Choroid plexus epithelial cell (primary cell): ENCODE measurements at places on chromosomes 1 and 21.

DNA sequence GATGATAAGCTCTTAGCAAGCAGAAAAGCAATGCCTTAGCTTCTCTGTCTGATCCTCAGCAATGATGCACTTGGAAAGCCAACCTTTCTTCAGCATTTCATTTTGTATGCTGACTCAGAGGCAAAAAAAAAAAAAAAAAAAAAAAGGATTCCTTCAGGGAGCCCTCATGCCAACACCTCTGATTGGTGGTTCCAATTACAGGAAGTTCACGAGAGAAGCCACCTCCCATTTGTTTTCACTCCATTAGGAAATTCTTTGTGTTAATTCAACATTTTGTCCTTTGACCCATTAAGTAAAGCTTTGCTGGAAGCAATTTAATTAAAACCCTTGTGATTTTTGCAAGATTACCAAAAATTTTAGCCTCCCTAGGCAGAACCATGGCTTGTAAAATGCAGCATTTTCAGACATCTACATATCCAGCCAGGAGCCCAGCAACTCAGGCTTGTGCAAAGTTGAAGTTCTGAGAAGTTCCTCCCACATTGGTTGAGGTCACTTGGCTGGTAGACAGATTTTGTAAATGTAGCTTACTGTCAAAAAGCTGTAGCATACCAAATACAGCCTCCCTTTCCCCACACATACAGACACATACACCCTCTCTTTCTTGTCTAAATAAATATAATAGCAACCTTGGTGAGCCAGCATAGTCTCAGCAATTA, 27.1 kb upstream of the VTCN1 start:
- peak; percentile 27 for DNase-seq

- no peak for DNase-seq
Measured at GRCh38 chr1:60746278-60746791, 336.0 kb upstream of the NFIA start.

- DNase-seq, result no peak
Measured at GRCh38 chr1:206039046-206039973, 13.7 kb upstream of the RHEX start.

- no peak for DNase-seq
Measured at GRCh38 chr21:38912789-38913119, 107.0 kb downstream of the ETS2 start.

DNA sequence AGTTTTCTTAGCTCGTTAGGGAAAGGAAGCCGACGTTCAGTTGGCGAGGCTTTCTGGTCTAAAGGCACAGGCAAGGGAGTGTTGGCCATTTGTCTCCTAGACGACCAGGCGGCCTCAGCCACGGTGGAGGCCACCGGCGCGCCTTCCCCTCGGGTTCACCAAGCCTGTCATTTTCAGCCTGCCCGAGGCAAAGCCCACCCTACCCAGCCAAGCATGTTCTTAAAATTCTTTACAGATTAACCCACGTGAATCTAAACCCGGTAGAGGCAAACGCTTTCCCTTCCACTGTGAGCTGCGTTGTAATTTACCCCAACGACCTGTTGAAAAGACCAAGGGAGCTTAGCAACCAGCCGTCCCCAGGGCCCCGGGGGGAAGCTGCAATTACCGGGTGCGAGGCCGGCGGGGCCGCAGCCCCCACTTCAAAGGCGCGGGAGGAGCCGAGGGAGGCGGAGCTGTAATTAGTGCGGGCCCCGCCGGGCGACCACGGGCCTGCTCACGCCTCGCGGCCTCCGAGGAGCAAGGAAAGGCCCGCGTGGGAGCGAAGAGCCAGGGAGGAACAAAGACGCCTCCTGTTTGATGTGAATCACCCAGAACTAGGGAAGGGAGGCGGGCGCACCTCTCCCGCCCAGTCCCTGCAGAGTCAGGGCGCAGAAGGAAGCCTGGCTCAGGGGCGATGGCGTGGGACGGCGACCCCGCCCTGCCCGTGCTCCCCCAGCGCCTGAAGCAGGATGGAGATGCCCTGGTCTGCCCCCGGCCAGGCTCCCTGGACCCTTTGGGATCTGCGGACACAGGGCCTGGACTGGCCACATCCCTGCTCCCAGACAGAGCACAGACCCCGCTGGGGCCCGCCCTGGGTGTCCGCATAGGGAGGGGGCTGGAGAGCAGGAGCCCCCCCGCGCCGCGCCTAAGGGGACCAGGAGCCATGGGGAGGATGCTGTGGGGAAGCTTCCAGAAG, 12.1 kb upstream of the TSPEAR start:
- no peak for DNase-seq

- peak; percentile 86 for DNase-seq
Measured at GRCh38 chr1:183267646-183268431, 81.8 kb downstream of the LAMC2 start.

GRCh38 chr1:160707236-160708064, 4.2 kb downstream of the CD48 start:
- DNase-seq, result no peak

DNA sequence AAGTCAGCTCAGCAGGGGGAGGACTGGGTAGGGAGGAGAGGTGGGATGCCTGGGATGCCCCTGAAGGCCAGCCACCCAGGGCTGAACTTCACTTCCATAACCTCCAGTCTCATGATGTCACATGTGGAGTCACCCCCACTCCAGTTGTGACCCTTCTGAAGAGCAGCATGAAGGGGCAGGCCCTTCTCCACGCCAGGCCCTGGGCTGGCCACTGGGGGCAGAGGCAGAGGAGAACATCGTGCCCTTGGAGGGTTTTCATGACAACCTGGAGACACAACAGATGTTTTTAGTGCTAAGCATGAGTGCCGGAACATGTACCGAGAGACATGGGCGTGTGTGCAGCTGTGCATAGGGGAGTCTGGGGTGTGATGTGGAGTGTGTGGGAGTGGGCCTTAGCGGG, 37.6 kb downstream of the FAAH start:
- DNase-seq, result no peak

DNA sequence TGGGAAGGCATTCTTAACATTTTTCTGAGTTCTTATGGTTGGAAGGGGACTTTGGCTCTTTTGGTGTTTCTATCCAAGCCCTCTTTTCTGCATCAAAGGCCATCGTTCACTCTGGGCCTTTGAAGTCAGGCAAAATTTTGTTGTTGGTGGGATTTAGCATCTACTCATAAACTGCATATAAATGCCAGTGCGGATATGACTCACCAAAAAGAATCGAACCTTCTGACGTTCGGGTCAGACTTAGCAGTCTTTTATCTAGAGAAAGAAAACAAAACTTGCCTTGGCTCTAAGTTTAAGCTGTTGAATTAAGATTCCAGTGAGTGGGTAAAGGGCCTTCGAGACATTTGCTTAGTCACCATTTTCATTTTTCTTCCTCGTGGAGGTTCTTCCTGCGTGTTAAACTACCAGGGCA, 51.4 kb downstream of the EVA1C start:
- DNase-seq, result peak; percentile 94

GRCh38 chr1:241869022-241869421, 21.0 kb downstream of the EXO1 start:
- no peak for DNase-seq

- peak; percentile 12 for DNase-seq
Measured at GRCh38 chr1:76635784-76636183, 231.5 kb upstream of the ST6GALNAC5 start.

- DNase-seq, result no peak
Measured at GRCh38 chr1:156789621-156790318, 22.4 kb downstream of the PRCC start.

- peak; percentile 88 for DNase-seq
Measured at GRCh38 chr1:98340511-98340910, 321.0 kb upstream of the SNX7 start.

DNA sequence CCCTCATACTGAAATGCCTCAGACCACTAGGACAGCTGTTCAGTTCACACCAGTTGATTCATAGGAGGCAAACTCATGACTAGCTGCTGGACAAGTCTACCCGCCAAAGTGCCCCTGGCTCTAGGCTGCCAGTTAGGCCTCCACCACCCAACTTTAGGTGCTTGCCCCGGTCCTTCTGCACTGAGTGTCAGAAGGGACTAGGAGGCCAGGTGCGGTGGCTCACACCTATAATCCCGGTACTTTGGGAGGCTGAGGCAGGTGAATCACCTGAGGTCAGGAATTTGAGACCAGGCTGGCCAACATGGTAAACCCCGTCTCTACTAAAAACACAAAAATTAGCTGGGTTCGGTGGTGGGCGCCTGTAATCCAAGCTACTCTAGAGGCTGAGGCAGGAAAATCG, 18.9 kb downstream of the LY9 start:
- no peak for DNase-seq

DNA sequence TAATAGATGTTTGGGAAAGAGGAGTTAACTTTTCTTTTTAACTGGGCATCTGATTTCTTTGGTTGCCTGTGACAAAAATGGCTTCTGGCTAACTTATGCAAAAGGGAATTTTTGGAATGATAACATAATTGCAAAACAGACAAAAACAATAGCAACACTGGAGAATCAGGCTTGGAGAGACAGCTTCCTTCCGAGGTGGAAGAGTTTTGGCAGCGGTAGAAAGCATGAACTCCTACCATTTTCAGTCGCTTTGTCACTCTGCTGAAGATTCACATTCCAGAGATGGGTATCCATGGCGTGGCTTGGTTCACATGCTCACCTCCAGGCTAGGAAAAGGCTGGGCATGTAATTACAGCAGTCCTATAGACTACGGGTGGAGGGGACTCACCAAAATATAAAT, 17.2 kb upstream of the FGGY start:
- no peak for DNase-seq

DNA sequence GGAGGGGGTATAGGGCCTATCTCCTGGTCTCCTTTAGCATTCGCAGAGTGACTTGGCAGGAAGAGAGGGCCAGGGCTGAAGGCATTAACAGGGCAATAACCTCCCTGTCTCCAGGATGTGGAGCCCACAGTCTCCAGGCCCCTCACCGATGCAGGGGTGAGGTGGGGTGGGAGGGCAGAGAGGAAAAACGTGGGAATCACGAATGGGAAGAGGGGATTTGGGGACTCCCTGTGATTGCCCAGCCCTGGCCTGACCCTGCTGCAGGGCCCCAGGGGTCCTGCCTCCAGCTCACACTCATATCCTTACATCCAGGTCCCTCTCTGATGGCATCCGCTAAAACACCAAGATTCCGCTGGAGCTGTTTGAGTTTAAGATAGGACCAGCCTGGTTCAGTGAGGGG, 14.6 kb downstream of the TFAP2E start:
- DNase-seq, result no peak

DNA sequence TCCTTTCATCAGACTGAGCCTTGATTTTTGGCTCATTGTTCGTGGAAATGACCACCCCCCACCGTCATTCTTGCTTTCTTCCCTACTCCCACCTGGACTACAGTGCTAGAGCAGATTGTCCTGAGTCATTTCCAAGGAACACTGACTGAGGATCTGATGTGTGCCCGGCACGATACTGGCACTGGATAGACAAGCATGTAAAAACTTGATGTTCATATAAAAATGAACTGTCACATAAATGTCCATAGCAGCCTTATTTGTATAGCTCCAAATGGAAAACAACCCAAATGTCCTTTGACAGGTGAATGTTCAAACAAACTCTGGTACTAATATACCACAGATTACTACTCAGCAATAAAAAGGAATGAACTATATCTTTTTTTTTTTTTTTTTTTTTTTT, 18.6 kb upstream of the SLC45A3 start:
- no peak for DNase-seq

GRCh38 chr1:30853350-30853749, 55.2 kb downstream of the SDC3 start:
- DNase-seq, result no peak

GRCh38 chr21:45169682-45170081, 95.3 kb downstream of the ADARB1 start:
- DNase-seq, result no peak

- no peak for DNase-seq
Measured at GRCh38 chr21:44756423-44757185, 45.0 kb downstream of the UBE2G2 start.

DNA sequence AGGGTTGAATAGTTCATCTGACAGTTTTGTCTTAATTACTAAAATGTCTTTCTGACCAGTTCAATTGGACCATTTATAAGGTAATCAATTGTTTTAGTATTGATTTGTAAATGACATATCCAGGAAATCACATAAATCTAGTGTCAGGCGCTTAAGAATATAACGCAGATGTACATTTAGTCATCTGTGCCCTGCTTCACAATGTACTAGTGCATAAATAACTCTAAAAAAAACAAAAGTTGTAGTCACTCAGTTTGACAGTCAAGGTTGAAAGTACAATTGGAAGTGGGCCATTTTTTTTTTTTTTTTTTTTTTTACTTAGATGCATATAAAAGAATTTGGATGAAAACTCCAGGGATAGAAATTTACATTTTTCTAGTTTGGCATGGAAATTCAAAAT, 490.4 kb downstream of the PTPRC start:
- peak; percentile 48 for DNase-seq

DNA sequence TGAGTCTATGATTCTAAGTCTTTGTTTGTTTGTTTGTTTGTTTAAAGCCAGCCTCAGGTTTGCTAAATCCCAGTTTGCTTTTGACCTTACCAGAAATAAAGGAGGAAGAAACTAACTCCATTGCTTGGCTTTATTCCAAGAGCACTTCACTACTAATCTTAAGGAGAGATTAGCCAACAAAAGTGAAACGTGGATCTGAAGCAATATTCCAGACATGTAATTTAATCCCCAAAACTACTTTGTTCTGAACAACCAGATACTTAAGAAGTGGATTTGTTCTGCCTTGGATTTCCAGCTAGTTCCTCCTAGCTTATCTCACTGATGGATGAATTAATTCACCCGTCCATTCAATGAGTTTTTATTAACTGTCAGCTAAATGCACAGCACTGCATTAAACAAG, 15.9 kb upstream of the CEP350 start:
- peak; percentile 79 for DNase-seq

GRCh38 chr1:59568158-59568935, 246.4 kb upstream of the HOOK1 start:
- peak; percentile 65 for DNase-seq

DNA sequence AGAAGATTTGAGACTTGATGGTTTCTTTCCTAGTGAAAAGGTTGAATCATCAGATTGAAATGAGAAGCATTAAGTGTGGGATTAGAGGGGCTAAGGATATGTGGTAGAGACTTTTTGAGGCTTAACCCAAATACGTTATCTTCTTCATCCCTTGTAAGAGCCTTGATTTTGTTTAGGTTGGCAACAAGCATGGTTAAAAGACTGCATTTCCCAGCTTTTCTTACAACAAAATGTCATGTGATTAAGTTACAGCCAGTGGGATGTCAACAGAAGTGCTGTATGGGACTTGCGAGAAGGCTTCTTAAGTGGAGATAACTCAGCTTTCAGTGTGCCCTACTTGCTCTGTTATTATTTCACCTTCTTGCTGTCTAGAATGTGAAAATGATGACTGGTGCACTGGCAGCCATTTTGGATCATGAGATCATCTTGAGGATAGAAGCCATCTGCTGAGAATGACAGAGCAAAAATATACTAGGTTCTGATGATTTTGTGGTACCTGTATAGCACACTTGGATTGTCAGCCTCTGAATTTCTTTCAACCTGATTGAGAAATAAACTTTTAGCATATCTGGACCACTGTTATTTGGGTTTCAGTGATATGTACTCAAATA, 41.3 kb upstream of the GNG12 start:
- DNase-seq, result peak; percentile 16
